ENCODE measurements at places on chromosomes 7 and 10.

- DNase-seq = no peak
Observed at GRCh38 chr10:97577701-97578100, 5.1 kb downstream of the ANKRD2 start.

- no peak for DNase-seq
Observed at GRCh38 chr7:48424731-48425130, 253.5 kb downstream of the ABCA13 start.

GRCh38 chr10:11746883-11747539 is 4.8 kb downstream of the ECHDC3 start:
- DNase-seq = no peak

- DNase-seq = no peak
Observed at GRCh38 chr10:76466836-76467503, 1035.5 kb downstream of the LRMDA start.

DNA sequence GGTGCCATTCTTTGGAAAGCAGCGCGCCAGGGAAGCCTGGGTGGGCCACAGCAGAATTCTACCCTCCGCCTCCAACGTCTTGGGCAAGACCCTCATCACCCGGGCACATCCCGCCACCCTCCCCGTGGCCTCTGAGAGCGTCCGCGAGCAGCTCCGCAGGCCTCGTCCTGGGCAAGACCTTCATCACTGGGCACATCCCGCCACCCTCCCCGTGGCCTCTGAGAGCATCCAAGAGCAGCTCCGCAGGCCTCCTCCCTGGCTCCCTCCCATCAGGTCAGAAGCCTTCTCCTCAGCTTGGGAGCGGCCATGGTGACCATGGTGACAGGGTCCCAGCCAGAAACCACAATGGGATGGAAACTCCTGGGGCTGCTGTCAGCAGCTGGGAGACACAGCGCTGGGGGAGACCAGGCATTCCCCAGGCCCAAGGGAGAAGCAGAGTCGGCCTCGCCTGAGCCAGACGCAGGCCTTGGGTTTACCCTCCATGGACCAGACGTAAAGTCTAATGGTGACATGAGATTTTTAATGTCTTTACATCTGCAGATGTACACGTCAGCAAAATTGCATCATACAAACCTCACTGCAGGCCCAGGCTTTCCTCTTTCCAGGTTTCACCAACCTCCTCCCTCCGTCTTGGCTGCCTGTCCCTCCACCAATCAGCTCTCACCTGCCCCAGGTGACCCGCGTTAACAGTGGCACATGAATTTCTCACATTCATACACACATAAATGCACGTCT is 55.1 kb upstream of the PPP2R2D start:
- no peak for DNase-seq

- no peak for DNase-seq
Observed at GRCh38 chr7:70621954-70622600, 509.9 kb upstream of the GALNT17 start.

DNA sequence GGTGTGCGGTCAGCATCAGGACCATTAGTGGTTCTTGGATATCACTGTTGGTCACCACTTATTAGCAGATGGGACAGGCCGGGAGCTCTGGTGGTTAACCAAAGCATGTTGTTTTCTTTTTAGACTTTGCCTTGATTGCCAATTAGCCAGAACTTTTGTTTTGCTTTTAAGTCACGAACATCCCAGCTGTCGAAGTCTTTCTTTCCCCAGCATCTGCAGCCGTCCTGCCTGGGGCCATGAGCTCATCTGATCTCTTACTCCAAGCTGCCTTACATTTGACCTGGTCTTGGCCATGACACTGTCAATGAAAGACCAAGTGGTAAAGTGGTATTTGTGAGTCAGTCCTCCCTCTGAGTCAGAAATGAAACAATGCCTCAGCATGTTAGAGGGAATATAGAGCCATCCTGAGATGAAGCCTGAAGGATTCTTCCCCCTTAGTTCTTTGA is 53.9 kb upstream of the CREB5 start:
- no peak for DNase-seq

DNA sequence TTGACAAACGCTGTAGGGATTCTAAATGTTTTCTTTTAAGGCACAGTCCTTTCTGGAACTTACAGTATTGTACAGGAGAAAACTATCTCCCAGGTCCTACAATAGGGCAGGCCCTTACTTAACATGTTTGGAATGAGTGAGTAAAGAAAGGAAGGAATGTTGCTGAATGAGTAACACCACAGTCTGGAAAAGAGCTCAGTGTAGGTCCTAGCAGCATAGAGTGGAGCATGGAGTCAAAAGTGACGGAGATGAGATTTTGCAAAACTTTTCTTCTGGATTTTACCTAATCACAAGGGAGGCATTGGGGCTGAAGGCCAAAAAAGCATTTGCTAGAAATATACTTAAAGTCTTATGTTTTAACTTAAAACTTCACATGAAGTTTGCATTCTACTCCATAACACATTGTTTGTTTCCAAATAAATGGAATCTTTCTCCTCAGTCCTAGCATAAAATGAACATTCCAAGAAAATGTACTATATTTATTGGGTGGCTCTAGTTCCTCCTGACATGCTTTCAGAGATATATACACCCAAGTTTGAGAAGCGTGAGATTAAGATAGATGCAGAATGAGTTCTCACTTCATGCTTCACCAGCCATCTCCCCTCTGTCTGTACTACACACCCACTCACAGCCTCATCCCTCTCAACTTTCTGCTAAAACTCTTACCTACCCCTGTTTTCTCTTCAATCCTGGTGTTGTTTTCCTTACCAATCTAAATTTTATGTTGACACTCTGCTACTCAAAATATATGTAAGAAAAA is 20.2 kb upstream of the ADD3 start:
- no peak for DNase-seq

DNA sequence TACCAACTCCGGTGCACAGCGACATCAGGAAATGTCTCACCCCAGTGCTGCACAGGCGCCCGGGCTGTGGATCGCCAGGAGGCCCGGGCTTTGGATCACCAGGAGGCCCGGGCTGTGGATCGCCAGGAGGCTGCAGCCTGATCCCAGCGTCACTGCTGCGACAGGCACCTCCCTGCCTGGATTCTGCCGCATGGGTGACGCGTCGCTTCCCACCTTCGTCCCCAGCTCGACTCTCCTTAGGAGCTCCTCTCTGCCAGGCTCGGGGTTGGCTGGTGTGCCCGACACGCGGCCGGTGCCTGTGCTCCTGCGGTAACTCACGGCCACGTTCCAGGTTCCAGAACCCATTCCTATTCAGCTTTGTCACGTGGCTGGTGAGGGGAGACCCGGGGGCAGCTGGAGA is 257.5 kb downstream of the DNAJB6 start:
- DNase-seq = no peak

Data from stimulated activated CD4-positive, alpha-beta T cell treated with anti-CD3 and anti-CD28 coated beads, TNF-alpha, amount 100 ng/mL, for 1 hour (primary cell).